ENCODE measurements at places on chromosomes 2 and 18. TPM values are rescaled to one million over a fixed set of nuclear protein-coding genes. Genes with fewer than 3 reads are reported as not detected.

The IL1F10 gene
- not detected for total RNA-seq

The ZBTB7C gene
- total RNA-seq = 0.03 TPM

The UGT1A4 gene
- not detected for total RNA-seq

The CROCC2 gene
- total RNA-seq = 0.23 TPM

The ITGA4 gene
- total RNA-seq = 0.36 TPM

The BUB1 gene
- total RNA-seq = 91.2 TPM

The ST6GAL2 gene
- not detected for total RNA-seq

The DAPL1 gene
- total RNA-seq = not detected

The SFT2D3 gene
- total RNA-seq = 5.6 TPM

The SERPINB3 gene
- total RNA-seq = not detected

The XIRP2 gene
- total RNA-seq = not detected

The EFEMP1 gene
- 15.5 TPM for total RNA-seq

The ANKRD62 gene
- total RNA-seq = not detected

The NYAP2 gene
- not detected for total RNA-seq

The GLI2 gene
- total RNA-seq = 6.2 TPM

Data from Panc1 (cell line).